ENCODE measurements at places on chromosomes 7 and 10. TPM values are rescaled to one million over a fixed set of nuclear protein-coding genes. Genes with fewer than 3 reads are reported as not detected.
A peak's percentile ranks its signal among the peaks of the same experiment; 100 is the strongest.

DNA sequence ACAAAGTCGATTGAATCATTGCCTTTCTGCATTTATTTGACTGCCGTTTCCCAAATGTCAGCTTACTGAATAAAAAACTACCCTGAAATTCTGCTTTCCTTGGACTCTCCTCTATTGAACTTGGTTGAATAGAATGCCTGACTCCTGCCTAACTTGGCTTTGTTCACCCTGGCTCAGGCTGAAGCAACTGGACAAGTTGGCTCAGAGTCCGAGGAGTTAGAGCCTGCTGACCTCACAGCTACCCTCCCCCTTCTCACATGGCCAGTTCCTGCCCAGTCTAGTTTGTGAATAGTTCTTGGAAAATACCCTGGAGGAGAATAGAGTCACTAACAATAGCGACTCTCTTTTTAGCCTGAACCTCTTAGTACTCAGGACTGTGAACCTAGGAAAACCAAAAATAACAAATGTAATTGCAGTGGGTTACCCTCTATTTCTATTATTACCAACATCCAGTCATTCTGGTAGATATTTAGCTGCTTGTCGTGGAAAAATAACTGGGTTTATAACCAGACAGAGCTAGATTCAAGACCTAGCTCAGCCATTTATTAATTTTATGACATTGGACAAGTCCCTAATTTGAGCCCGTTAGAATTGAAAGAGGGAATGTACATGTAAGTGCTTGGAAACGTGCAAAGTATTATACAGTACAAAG lies 17.3 kb upstream of the NRBF2 start:
- peak; percentile 73 for DNase-seq

Gene CHST15
- 25.1 TPM for total RNA-seq

- no peak for DNase-seq
Measured at GRCh38 chr7:130182990-130183389, 22.2 kb downstream of the TMEM209 start.

Gene C10orf67
- total RNA-seq, result 0.18 TPM

- peak; percentile 27 for DNase-seq
Measured at GRCh38 chr10:29917311-29917710, 142.1 kb downstream of the JCAD start.

DNA sequence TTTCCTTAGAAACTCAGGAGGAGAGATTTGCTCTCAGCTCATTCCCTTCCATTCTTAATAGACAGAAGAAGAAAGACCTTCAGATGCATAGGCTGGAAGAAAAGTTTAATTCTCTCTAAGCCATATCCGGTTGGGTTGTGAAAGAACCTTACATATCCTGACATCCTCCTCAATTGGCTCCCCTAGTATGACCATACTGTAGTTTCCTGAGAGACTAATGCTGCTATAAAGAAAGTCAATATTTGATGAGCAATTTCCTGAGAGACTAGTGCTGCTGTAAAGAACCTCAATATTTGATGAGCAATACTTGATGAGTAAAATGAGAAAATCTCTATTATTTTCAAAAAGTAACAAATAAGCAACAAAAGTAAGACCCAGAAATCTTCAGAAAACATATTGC lies 888.5 kb upstream of the SORCS1 start:
- DNase-seq, result no peak
